ENCODE measurements at places on chromosomes 16 and 17.

- no peak for DNase-seq
Measured at GRCh38 chr17:62062302-62062701, 2.8 kb downstream of the MED13 start.

- DNase-seq = no peak
Measured at GRCh38 chr16:47734081-47734857, 273.1 kb downstream of the PHKB start.

GRCh38 chr16:12775656-12776236 is 27.9 kb downstream of the CPPED1 start:
- DNase-seq = no peak

DNA sequence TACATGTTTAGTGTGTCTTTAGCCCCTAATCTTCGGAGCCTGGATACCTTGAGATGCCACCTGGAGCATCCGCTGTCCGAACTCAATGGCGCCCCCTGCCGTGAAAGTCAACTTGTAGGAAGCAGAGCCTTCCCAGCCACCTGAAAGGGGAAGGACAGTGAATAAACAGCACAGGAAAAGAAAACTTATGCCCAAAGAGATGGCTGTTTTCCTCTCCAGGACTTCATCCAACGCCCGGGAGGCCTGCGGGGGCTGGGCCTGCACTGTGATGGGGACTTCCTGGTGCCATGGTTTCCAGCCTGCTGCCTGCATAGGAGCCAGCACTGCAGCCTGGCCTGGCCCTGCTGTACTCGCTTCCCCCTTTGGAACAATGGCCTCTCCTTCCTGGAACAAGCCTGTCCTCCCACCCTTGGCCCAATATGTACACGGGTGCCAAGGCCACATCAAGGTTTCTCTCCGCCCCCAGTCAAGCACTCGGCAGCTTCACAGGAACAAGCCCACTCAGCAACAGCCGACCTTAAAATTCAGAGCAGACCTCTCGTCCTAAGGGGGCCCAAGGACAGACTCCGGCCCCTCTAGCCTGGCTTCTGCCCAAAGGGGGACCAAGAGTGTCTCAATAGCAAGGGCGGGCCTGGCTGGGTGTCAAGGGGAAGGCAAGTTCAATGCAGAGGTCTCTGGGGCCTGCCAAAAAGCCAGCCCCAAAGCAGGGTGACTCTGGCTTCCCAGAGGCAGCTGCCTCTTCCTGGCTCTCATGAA is 4.5 kb upstream of the UNC13D start:
- peak; percentile 82 for DNase-seq

- no peak for DNase-seq
Measured at GRCh38 chr17:55062921-55063320, 94.4 kb downstream of the STXBP4 start.

GRCh38 chr17:67562005-67562404 is 155.7 kb upstream of the NOL11 start:
- DNase-seq = no peak

DNA sequence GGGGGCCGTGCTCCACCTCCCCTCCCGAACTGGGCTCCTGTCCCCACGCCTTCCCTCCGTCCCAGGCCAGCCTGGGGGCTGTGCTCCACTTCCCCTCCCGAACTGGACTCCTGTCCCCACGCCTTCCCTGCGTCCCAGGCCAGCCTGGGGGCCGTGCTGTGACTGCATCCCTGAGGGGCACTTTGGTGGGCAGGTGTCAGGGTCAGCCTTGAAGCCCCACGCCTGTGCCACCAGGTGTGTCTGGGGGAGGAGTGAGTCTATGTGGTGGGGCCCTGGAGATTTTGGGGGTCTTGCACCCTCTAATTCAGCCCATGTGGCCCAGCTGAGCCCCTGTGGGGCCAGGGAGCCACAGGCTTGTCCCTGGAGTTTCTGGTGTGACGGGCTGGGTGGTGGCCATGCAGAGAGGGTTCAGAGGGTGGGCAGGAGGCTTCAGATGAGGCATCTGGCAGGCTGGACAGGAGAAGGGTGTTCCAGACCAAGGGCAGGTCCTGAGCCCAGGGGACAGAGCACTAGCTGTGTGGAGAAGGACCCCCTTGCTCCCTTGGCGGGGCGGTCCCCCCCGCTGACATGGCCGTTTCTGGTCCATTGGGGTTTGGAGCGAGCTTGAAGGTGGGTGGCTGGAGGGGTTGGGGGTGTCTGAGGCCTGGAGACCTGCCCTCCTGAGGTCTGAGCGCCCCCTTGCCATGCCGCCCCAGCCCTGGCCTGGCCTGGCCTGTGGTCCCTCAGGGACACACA is 8.2 kb downstream of the NHERF2 start:
- no peak for DNase-seq

- DNase-seq = no peak
Measured at GRCh38 chr17:1313270-1314005, 34.0 kb downstream of the TRARG1 start.

GRCh38 chr17:51319186-51319585 is 58.8 kb downstream of the UTP18 start:
- no peak for DNase-seq

DNA sequence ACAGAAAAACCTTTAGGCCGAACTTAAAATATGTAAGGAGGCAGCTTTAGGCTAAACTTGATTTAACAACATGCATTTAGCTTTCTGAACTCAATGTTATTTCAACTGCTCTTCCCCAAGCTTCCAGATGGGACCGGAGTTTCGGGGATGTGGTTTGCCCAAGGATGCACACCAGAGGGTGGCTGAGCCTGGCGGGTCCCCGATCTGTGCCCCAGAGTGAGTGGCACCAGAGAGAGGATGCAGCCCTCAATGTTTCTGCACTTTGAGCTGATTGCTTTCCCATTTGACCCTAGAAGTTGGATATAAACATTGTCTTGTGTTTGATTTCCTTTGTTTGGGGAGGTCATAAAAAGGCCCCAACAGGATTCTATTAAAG is 348.0 kb upstream of the TNRC6C start:
- no peak for DNase-seq

- DNase-seq = no peak
Measured at GRCh38 chr17:50680126-50680525, 27.6 kb downstream of the ANKRD40 start.

- no peak for DNase-seq
Measured at GRCh38 chr17:78577296-78577695, at the start of gene DNAH17. Gene DNAH17 (minus strand): TSS chr17:78577396. CDS start chr17:78575057, 2,339 bp downstream.

DNA sequence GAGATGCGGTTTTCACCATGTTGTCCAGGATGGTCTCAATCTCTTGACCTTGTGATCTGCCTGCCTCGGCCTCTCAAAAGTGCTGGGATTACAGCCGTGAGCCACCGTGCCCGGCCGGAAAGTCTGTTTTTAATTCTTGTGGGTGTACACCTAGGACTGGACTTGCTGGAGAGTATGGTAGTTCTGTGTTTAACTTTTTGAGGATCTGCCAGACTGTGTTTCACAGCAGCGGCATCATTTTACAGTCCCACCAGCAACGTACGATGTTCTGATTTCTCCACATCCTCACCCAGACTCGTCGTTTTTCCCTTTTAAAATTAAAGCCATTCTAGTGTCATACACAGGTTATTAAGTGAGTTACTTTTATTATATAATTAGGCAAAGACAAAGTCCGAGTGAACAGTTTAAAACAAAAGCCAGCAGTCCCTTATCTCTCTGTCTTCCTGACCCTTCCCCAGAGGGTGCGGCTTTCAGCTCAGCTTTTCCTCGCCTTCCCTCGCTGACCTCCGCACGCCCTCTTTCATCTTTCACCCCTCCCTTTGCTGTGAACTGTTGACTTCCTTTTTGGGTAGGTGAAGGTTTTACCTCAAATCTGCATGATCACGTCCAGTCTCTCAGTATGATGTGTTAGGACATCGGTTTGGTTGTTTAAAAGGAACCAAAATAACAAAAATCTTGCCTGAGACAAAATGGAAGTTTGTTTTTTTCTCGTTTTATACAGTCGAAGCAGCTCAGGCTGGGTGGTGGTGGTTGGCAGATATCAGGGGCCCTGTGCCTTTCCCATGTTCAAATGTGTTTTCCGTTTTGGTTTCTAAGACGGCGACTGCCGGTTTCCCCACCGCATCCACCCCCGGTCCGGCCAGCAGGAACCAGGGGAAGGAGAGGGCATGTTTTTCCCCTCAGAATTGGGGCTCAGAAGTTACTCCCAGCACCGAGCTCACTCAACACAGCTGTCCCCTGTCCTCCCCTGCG is 18.0 kb downstream of the FAM234A start:
- DNase-seq = no peak

DNA sequence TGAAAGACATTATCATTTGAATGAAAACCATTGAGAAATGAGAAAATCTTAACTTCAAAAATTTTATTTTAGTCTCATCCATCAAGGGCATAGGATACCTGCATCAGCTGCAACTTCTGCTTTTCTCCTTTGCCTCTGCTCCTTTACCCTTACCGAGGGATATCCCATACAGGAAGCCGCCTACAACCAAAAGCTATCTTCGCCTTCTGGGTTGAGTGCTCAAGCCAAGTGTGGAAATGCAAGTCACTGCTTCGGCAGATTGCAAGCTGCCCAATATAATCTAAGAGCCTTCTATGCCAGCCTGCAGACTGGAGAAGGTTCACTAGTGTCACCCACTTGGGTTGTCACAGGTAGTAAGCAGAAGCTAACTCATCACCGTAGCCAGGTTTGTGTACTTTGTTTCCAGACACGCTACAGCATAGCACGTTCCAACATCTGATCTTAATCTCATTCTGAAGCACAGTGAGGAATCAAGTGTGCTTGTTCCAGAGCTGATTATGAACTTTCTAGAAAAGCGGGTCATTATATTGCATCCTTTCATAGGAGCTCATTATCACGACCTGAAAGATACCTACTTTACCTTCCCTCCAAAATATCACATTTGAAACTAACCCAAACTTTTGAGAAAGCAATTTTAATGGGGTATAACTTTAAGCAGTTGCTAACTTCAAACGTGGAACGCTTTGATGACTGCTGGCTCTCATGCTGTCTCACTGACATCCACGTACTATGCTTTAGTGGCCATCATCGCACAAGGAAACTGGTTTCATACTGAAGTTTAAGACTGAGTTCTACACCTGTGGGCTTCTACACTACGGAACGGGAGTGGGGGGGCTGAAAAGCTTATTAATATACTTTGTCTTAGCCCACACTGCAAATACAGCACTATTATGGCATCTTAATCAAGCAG is 8.0 kb upstream of the UNK start:
- no peak for DNase-seq

GRCh38 chr17:42761638-42762037 is 611 bp downstream of the RAMP2 start:
- DNase-seq = no peak

DNA sequence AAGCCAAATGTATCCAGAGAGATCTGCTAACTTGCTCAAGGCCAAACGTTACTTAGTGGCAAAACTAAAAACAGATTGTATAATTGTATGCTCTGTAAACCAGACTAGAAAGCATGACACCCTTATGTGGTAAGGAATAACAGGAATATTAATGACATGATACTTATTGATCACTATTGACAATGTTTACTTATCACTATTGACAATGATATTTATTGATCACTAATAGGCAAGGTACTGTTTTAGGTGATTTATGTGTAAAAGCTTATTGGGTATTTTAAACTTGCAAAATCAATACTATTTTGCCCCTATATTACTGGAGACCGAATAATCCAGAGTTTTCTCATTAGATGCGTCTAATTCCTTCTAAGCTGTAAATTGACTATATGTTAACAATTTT is 985.1 kb downstream of the CDH11 start:
- no peak for DNase-seq

- DNase-seq = no peak
Measured at GRCh38 chr17:14389681-14390080, 88.8 kb downstream of the HS3ST3B1 start.

- no peak for DNase-seq
Measured at GRCh38 chr17:17843096-17843495, 6.3 kb upstream of the SREBF1 start.

DNA sequence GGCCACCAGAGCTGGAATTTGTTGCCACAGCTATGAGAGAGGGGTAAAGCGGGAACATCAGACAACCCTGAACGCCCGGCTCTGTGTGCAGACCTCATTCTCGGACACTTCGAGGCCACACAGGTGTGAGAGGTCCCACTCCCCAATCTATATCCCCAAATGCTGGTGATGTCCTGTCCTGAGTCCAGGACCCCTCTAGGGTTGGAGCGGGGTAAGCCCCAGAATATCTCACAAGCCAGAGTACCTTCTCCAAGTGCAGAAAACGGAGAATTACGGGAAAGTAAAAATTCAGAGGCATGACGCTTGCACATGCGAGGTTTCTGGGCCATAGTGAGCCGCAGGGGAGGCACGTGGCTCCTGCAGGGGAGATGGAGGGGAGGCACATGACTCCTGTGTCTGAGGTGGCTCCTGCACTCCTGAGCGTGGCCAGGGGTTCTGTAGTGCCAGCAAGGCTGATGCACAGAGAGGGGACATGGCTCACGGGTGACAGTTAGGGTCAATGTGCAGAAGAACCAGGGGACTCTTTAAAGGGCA is 248.0 kb downstream of the RBFOX3 start:
- DNase-seq = no peak

GRCh38 chr16:86572606-86573005 is 5.7 kb upstream of the FOXL1 start:
- no peak for DNase-seq

DNA sequence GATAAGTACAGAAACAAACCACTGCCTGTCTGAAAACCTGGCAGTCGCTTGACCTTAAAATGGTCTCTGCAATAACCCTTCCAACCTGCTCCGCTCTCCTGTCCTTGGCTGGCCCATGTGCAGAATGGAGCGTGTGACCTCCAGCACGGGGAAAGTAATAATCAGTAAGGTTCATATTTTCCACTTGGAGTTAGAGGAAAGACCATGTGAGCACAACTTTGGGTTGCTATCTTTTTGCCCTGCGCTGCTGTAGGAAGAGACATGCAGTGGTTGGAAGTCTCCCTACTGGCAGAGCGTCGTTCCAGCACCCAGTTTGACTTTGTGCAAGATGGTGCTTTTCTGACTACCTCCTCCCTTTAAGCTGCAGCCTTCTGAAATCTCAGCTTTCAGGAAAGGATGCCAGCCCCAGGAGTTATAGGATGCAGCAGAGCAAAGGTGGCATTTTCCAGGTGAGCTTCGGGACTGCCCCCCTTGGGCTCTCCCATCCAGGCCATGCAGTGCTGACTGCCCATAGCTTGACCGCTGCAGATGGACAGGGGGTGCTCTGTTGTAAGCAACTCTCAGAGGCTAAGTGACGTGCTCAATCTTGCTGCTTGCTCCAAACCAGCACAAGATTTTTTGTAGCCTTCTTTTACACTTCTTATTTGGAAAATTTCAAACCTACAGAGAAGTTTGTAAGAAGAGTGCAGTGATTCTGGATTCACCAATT is 110.7 kb upstream of the NOL11 start:
- no peak for DNase-seq

DNA sequence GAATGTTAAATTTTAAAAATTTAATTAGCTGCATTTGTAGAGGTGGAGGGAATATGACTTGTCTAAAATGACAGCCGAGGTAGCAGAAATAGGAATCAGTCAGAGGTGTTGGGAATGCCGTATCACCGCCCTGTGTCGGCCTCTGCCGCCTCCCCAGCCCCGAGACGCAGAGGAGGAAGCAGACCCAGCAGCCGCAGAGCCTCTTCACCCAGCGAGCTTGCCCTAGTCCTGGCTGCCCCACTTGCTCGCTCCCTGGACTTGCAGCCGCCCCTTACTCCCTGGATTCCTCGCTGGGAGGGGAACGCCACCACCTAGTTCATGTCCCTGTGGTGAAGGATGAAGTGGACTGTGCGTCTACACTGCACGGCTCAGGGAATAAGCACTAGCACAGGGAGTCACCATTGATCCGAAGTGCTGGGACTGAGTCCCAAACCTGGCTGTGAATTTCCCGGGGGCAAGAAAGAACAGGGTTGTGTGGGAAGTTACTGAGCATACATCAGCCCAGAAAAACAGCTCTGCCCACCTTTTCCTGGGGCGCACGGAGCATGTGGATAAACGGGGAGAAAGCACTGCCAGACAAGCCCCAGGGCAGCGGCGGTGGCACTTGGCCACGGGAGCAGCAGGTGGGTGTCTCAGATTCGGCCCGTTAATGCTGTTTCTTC is 76.8 kb downstream of the RPTOR start:
- DNase-seq = no peak

GRCh38 chr16:66261826-66262225 is 104.7 kb upstream of the CDH5 start:
- no peak for DNase-seq

All from stimulated activated CD4-positive, alpha-beta T cell treated with anti-CD3 and anti-CD28 coated beads, TNF-alpha, amount 100 ng/mL, for 1 hour (primary cell).